ENCODE measurements at places on chromosomes 12 and 14.

DNA sequence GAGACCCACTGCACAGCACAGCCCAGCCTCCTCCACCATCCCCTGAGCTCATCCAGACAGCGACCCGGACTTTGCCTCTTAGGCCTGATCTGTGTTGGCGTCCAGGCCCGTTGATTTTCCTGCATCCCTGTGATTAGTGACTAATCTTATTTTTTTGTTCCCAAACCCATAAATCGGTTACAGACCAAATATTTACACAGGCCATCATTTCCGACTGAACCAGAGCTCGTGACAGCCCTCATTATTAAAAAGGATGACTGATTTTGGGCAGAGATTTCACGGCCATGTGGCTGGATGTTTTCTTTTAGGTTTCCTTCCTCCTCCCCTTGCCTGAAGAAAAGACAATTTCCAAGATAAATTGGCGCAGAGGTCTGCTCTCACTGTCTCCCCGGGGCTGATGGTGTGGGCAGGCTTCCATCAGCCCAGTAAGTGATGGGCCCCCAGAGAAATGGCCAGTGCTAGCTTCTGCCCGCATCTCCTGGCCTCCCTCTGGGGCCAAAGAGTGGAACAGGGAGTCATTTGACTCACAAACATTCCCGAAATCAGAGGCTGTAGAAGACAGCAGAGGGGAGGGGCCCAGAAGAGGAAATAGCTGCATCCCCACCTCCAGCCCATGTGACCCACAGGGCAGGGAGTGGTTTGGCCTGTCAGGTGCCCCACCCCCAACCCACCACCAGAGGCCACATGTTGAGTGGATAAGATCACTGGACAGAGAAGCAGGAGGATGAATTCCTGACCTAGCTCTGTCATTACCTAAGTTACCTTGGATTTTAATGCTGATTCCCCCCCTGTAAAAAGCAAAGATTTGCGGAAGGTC, 283.5 kb downstream of the KSR2 start:
- peak; percentile 98 for DNase-seq

GRCh38 chr14:92963301-92964123, 40.6 kb downstream of the CHGA start:
- no peak for DNase-seq

DNA sequence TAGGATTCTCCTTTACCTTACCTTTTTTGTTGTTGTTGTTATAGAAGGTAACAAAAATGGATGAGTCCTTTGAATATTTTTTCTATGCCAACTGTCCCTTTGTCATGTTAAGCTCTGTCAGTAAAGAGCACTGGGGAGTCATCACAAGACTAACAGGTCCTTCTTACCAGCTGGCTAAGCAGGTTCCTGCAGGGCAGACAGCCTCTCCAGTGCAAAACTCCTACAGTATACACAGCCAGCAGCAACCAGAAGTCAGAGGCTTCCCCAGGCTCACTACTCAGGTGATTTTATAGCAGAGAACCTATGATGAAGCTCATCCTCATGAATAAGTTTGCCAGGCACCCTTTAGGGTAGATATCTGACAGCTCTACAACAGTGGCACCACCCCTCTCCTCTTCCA, 271.1 kb downstream of the RERGL start:
- DNase-seq = no peak

DNA sequence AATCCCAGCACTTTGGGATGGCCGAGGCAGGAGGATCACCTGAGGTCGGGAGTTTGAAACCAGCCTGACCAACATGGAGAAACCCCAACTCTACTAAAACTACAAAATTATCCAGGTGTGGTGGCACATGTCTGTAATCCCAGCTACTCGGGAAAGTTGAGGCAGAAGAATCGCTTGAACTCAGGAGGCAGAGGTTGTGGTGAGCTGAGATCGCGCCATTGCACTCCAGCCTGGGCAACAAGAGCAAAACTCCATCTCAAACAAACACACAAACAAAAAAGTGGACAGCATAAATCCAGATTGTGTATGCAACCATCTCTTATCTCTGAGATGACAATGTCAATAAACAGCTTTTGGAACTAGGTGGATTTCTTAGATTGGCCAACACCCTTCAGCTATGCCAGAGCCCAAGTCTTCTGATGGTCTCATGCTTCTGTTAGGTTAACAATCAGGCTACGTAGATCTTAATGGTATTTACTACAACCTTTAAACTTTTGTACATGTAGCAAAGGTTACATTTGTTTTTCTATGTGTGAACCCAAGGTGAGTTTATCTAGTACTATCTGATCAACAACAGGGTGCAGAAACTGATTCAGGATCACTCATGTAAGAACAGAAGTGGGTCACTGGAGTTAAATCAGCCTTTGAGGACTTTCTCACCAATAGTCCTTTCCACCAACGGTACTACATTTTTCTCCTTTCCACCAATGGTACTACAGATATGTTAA, 73.7 kb downstream of the DUSP16 start:
- no peak for DNase-seq

DNA sequence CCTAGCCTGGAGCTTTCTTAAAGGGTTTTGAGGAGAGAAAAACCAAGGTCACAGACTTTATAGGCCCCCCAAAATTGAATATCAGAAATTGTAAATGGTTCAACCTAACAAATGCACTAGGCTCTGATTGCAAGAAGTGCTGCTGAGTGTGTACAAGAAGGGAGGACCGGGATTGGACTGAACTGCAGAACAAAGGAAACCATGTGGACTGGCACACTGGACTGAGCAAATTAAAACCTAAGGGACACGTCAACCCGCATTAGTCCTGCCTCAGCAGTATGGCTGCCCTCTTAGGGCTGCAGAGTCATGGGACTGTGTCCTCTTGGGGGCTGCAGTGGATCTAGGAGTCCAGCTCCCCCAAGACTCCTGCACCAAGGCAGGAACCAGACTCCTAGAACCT, 842 bp upstream of the CISTR start:
- DNase-seq = no peak

GRCh38 chr12:71589478-71589881, 74.2 kb downstream of the ZFC3H1 start:
- no peak for DNase-seq
